ENCODE measurements at places on chromosomes 1 and 21. TPM values are rescaled to one million over a fixed set of nuclear protein-coding genes. Genes with fewer than 3 reads are reported as not detected.
A peak's percentile ranks its signal among the peaks of the same experiment; 100 is the strongest.

DNA sequence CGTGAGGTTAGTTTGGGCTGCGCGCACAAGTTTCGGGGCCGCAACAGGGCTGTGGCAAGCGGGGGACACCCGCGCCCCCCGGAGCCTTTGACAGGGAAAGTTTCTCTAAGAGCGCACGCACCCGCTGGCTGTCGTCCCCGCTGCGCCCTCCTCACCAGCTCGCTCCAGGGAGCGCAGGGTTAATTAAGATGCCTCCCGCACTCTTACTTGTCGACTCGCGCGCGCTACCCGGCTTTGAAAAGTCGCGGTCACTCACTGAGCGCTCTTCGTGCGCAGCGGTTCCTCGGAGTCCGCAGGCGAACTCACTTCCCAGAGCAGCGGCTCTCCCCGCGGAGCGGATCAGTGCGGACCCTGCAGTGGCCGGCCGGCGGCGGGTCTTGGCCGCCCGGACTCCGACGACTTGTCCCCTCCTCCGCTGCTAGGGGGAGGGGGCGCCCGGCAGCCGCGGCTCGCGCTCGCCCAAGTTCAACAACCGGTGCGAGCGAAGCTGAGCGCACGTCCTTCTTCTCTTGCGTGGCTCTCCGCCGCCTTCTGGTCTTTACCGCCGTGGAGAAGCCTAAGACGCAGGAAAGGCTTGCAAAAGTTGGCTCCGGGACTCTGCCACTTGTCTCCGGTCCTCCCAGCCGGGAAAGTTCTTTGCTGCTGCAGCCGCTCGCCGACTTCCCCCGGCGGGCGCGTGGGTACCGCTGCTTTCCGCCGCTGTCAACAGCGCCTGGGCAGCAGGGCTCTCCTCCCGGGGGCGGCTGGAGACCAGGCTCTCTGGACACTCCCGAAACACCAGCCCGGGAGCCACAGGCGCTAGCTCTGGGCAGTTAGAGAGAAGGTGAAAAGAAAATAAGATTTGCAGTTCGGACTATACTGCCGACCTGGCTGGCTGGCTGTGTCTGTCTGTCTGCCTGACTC, 506 bp downstream of the JUN start:
- DNase-seq: peak; percentile 76

DNA sequence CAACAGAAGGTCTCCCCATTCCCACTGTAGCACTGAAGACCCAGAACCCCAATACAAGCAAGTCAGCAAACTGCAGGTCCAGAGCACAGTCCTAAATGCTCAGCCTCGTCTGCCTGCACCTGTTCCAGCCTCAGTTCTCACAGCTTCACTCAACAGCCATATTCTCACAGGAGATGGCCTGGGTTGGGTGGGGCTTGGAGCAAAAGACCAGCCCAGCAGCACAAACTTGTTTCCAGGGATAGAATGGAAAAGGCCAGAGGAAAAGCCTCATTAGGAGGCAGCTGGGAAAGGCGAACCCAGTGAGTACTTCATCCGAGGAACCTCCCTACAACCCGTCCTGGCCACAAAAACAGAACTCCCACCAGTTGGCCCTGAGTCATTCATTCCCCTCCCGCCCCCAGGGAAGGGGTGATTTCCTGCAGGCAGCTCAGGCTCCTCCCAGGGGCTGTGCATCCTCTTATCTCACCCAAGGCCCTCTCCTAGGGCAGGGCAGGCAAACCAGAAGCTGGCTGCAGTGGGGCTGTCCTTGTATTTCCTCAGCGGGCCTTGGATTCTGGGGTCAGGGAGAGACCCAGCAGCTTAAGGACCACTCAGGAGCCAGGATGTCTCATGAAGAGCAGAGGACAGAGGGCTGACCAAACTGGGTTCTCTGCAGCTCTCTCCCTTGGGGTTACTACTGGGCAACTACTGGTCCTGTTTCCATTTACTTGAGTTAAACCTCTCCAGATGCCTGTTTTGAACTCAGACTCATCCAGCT, 7.4 kb upstream of the MPL start:
- no peak for DNase-seq

DNA sequence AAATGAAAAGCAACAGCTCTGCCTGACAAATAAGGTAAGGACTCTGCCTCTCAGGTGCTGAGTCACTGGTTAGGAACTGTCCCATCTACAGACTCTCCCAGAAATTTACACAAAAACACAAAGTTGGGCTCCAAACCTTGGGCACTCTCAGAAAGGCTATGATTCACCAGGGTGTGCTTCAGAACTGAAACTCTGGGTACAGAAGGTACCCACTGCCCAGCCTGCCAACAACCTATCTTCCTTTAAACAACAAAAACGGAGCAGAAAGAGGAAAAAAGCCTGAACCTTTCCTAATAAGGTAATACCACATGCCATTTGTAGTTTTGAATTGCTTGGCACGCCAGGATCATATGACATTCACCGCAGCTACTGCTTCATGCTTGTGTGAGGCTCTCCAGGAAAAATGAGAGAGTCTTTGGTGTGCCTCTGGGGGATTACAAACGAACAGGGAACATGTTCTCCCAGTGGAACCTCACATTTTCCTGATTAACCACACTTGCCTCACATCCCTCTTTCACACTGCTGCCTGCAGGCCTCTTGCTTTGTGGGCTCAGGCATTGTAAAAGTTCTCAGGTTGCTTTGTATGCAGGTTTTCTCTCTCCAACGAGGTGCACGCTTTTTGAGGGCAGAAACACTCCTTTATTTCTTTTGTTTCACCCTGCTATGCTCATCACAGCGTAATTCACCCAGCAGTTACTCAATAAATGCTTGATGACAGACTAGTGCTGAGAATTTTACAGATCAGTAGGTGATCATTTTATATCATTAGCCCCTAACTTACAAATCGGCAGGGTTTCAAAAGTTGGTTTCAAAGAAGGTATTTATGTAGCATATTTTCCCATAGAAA, 65.1 kb downstream of the GADD45A start:
- no peak for DNase-seq

GRCh38 chr1:8597455-8597854, 220.0 kb downstream of the RERE start:
- DNase-seq: no peak

The CYP4Z1 gene
- 0.19 TPM for polyA plus RNA-seq

The KLF17 gene
- not detected for polyA plus RNA-seq

The OR14K1 gene
- polyA plus RNA-seq: not detected
